ENCODE measurements at places on chromosomes 3 and 15.

- no peak for DNase-seq
Measured at GRCh38 chr3:31452495-31453106, 80.1 kb upstream of the STT3B start.

GRCh38 chr15:62107571-62108121, 40.9 kb downstream of the C2CD4A start:
- DNase-seq = no peak

- no peak for DNase-seq
Measured at GRCh38 chr3:69998759-69999139, 784 bp upstream of the SAMMSON start.

- DNase-seq = no peak
Measured at GRCh38 chr3:48372862-48373435, 930 bp downstream of the FBXW12 start.

GRCh38 chr3:73572368-73572767, 52.4 kb downstream of the PDZRN3 start:
- DNase-seq = no peak

GRCh38 chr15:31806106-31806505, 224.2 kb upstream of the CHRNA7 start:
- no peak for DNase-seq

GRCh38 chr3:191414732-191415131, 46.2 kb upstream of the PYDC2 start:
- DNase-seq = no peak

DNA sequence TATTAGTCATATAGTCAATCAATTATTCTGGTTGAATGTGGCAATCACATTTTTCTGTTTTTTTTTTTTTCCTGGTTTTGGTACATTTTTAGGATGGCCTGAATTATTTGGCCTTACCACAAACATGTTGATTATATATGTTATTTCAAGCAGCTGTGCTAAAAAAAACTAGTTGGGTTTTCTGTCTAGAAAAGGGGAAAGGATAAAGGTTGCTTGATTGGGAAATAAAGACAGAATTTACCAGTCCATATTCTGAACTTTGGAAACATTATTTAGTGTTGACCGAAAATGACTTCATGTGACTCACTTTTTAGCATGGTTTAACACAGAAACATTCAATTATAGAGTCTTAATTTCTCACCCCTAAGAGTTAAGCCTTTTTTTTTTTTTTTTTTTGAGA, 8.1 kb downstream of the MORF4L1 start:
- no peak for DNase-seq

DNA sequence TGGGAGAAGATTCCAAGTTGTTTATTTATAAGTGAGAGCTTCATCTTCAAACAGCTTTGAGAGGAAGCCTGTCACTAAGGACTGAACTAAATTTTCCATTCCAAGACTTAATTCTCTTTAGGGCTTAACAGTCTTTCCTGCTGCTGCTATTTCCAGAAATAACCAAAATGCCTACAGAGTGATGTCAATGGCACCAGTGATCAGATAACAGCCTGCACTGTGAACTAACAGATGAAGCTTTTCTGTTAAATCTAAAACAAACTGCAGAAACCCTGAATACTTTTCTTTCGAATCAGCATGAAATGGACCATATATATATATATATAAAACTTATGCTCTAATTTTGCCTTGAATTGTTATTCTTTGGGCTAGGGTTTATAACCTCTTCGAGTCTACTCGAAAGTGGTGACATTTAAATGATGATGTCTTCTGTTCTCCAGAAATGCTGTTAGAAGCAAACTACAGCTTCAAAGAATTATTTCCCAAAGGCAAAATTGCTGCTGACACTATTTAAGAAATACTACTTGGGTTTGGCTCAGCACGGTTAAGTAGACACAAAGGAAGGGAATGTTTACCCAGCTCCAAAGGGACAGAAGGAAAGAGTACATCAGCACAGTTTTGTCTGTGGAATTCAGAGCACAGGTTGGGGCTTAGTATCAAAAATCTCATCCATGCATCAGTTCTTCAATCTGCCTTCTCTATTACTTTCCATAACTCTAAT, 238.5 kb upstream of the LRRN1 start:
- no peak for DNase-seq

- no peak for DNase-seq
Measured at GRCh38 chr3:138188013-138188730, 1.1 kb downstream of the ARMC8 start.

DNA sequence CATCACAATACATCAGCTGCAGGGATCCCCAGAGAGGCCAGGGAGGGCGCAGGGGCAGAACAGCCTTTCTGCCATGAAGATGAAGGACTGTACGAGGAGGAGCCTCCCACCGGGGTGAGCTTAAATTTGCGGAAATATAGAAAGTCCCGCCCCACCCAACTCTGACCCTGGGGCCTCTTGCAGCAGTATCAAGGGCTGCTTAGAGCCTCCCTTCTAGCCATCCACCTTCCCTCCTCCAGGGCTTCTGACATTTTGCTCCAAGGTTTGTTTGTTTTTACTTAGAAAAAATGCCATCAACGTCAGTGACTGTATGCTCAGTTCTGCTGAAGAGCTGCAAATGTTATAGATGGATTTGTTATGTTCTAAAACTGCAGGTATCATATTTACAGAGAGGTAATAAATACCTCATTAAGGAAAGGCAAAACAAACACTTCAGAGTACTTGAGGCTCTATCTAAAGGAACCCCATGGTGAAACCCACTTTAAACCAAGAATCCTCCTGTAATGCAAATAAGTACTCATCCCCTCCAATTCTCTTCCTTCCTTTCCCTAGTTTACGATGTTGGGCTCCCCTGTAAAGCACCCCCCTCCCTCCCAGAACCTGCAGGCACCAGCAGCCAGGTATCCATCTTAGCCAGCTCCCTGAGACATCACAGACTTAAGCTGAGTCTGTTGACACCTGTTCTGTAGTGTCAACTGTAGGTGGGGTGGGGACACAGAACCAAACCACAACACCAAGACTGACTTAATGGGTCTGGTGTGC, 30.5 kb downstream of the RFTN1 start:
- DNase-seq = no peak

DNA sequence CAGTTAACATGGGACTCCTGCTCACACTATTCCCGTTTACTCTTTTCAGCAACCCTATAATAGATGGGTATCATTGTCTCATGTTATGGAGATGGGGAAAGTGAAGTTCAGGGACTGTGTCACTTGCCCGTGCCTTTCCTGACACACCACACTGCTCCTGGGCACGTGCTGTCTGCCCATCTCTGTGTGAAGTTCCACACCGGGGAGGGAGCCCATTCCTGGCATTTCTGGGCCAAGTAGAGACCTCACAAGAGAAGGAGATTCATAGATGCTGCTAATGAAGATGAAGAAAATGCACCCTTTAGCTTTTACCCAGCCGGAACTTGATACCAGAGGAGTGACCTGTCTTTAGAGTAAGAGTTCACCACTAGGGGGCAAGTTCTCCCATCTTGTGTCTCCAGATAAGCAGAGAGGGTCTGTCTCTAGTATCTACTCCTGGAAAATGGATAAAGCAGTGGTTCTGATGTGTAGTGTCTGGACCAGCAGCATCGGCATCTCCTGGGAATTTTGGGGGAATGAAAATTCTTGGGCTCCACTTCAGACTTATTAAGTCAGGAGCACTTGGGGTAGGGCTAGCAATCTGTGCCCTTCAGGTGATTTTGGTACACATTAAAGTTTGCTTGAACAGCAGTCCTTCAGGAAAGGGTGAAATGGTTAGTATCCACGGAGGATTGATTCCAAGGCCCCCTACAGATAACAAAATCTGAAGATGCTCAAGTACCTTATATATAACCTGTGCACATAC, 2.0 kb upstream of the TOPBP1 start:
- no peak for DNase-seq

DNA sequence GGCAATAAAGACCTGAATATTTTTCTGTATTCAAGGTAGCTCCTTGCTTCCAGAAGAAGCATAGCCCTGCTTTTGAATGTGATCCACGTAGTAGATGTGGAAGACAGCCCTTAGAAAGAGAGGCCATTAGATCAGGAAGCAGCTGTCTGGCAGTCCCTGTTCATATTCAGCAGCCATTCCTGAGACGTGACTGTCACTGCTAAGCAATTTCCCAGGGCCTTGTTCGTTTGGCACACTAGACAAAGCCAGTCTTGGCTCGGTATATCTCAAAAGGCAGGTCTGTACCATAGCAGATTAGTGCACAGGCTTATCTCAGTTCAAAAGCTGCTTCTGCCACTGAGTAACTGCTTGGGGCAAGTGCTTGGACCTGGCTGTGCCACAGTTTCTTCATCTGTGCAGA, 287.8 kb upstream of the MCTP2 start:
- DNase-seq = no peak

DNA sequence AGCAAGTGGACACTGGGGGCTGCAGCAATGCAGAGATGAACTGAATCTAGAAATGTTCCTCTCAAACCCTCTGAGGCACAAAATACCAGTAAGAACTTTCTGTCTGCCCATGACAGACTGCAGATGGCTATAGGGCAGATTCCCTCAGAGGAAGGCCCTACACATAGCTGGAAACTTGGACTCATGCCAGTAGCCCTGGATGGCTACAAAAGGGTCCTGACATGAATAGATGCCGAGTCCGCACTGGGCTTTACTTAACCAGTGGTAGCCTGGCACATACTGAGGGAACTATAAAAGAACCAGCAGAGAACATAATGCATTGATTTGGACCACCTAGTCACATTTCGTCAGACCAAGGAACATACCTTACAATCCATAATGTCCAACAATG, 66.7 kb downstream of the C3orf80 start:
- DNase-seq = no peak

- DNase-seq = no peak
Measured at GRCh38 chr3:43181202-43181821, 75.4 kb upstream of the POMGNT2 start.

GRCh38 chr15:54675241-54675640, 521.5 kb downstream of the RSL24D1 start:
- DNase-seq = no peak

DNA sequence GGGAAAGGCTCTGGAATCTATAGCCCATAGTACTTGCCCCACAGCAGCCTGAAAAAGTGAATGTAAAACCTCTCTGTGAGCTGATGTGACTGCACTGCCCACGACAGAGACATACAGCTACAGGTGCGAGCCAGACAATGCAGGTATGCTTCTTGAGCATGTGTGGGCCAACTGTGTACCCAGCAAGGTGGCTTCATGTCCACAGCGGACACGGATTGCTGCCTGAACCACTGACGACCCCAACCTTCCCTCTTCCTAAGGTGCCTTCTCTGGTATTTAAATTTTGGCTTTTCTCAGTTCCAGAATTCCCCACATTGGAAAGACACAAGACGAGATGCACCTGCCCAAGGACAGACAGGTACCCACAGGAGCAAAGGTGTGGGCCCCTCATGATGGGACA, 65.8 kb downstream of the SCN5A start:
- DNase-seq = no peak

- DNase-seq = no peak
Measured at GRCh38 chr15:62053439-62054085, 6.7 kb downstream of the VPS13C start.

DNA sequence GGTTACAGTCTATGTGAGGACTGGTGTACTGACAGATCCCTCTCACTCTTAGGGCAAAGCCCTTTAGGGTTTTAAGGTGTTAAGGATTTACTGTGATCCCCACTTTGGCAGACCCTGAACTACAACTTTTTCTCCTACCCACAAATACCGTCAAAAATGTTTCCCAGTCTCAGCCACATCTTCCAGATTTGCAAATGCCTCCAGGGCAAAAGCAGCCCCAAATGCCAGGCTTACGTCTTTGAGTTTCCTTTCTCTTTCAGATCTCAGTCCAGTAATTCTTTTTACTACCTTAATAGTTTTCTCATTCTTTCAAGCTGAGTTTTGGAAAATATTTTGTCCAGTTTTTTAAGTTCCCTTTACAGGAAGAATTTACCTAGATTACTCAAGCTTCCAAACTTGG, 13.4 kb upstream of the ITGA11 start:
- DNase-seq = no peak

- no peak for DNase-seq
Measured at GRCh38 chr3:100099621-100100020, 14.7 kb downstream of the FILIP1L start.

DNA sequence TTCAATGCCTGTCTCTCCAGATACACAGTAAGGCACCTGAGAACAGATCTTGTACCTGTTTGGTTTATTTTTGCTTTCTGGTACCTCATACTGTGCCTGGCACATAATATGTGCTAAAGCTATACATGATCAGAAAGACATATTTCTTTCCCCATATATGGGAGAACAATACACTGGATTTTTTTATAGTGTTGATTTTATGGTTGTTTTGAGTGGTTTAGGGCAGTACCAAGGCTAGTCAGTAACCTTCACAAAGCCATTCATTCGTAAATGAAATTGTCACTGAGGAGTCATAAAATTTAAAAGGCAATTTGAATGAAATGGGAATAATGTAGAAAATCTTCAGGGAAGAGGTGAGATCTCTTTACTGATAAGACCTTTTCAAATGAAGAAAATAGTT, 810.2 kb downstream of the TUSC7 start:
- DNase-seq = no peak

DNA sequence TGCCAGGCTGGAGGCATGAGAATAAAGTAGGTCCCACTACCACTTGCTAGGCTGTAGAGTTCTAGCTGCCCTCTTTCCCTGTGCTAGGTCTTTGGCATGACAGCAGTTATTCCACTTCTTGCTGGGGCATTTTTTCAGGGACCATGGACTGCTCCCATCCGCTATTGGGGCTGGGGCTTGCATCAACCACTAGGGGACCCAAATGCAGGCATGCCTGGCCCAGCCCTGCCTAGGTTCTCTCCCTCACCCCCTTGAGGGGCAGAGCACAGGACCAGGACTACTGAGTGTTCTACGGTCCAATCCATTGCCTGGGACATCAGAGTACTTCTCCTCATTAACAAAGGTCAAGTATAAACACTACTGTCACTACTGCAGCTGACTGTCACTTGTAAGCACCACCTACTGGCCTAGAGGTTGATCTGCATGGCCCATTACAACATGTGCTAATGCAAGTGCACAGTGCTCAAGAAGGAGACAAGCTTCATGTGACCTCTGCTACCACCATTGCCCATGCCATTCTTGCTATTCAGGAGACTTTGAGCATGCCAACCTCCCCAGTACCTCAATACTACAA, 270.5 kb downstream of the MBNL1 start:
- no peak for DNase-seq

DNA sequence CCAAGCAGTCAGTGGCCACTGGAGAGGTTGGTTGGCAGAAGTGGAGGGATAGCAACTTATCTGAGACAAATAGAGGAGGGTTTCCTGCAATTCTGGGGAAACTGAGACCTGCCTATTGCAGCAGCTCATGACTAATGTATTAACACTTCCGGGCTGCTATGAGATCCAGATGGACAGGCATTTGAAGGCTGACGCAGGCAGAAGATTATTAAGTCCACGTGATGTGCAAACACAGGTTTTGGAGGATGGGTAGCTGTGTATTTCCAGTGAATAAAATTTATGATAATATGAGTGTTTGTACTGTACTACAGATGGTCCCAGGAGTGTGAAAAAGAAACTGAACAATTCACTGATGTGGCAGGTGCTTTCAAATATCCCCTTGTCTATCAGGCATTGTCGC, 28.5 kb upstream of the CFAP161 start:
- no peak for DNase-seq

DNA sequence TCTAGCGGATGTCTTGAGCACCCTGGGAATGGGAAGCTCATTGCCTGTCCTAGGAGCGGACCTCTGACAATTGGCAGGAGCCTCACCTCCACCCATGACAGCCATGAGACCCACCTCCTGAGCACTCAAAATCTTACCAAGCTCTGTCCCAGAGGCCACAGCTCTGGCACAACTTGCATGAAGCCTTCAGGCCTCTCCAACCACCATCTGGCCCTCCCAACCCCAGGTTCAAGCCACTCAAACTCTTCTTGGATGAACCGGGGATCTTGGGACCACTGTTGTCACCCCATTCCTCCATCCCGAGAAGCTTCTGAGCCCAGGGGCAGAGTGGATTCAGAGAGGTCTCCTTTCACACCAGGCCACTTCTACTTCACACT, 1.5 kb downstream of the VIPR1 start:
- DNase-seq = no peak
